ENCODE measurements at places on chromosomes 6 and 20.
A peak's percentile ranks its signal among the peaks of the same experiment; 100 is the strongest.

DNA sequence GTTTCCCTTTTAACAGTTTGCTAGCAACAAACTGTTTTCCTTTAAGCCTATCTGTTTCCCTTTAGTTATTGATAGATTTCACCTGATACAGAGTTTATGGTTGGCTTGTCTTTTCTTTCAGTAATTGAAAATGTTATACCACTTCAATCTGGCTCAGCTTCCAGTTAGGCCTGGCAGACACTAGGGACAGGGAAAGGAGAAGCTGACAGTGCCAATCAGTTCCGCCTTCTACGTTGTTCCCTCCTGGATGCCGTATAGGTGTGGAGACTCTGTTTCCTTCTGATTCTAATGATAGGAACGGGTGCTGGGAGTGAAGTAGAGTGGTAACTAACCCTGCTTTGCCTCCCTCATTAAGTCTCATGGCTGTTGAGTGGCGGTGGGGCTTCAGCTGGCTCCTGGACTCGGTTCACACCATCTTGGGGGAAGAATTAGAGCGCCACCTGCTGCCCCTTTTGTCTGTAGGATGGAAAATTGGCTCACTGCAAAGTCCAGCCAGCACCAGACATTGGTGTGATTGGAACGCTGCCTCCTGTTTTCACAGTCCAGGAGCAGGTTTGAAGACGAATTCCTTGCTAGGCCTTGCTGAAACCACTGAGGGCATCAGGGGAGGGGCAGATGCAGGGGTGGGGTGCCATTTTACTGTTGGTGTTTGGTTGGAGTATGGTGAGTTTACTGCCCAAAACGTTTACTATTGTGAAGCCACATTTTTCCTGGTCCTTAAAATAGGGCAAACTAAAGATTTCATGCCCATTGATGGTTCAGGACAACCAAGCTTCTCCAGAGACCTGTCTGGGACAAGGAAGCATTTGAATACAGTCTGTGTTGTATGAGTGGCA, 1729.5 kb downstream of the GRIK2 start:
- DNase-seq: peak; percentile 12

GRCh38 chr6:113281431-113281830, 575.7 kb upstream of the MARCKS start:
- no peak for DNase-seq

- no peak for DNase-seq
These were observed 295.4 kb downstream of the TFAP2C start for GRCh38 chr20:56924292-56925081.

- no peak for DNase-seq
These were observed 169.3 kb upstream of the RIN2 start for GRCh38 chr20:19588732-19589131.

DNA sequence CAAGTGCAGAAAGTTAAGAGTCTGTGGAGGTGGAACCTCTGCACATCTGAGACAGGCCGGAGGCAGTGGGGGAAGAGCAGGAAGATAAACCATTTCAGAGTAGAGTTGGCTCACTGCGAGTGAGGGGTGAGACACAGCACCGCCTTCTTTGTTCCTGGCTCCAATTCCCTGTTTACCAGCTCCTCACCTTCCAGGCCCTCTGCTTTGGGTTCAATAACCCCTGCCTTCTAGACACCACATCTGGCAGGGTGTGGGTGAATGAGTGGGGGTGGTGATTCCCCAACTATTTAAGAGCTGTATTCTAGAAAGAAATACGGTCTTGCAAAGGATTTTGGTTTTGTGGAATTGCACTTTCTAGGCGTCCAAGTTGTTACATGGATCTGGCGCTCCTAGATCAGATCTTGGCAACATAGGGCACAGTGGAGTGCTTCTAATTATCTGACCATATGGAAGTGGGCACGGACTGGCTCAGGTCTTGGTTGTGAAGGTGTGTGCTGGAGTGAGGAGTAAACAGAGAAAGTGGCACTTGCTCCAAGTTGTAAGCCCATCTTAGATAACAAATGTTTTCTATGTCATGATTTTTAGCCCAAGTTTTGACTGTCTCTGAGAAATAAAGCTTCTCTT, 141.6 kb upstream of the NRN1 start:
- no peak for DNase-seq

GRCh38 chr6:35505999-35506412, 6.7 kb downstream of the TULP1 start:
- no peak for DNase-seq

GRCh38 chr6:138263963-138264362, 45.7 kb upstream of the PBOV1 start:
- no peak for DNase-seq

DNA sequence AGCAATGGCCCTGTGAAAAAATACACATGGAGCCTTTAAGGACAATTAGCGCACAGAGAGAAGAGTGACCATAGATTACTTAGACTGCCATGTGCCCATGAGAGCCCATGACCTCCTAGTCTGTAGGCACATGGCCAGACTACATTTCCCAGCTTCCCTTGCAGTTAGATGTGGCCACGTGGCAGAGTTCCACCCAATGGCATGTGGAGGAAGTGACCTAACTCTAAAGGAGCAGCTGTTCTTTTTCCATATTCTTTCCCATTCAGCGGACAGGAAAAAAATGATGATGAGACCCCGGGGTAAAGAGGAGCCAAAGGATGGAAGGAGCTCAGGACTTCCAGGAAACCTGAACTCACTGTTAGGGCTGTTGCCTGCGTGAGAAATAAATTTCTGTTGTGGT, 116.6 kb downstream of the CBLN4 start:
- no peak for DNase-seq

DNA sequence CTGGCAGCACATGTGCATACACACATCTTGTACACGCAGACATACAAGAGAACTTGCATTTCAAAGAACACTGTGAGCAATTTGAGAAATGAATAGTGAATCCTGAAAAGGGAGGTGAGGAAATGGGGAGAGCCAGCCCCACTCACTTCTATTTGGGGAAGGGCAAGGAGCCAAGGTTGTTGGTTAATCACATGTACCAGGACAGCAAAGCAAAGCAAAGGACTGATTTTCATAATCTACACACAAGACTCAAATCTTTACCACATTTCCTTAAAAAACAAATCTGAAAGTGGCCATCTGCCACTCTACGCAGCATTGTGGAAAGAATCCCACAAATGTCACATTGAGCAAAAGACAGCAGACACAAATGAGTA, 35.0 kb upstream of the KIF16B start:
- no peak for DNase-seq

DNA sequence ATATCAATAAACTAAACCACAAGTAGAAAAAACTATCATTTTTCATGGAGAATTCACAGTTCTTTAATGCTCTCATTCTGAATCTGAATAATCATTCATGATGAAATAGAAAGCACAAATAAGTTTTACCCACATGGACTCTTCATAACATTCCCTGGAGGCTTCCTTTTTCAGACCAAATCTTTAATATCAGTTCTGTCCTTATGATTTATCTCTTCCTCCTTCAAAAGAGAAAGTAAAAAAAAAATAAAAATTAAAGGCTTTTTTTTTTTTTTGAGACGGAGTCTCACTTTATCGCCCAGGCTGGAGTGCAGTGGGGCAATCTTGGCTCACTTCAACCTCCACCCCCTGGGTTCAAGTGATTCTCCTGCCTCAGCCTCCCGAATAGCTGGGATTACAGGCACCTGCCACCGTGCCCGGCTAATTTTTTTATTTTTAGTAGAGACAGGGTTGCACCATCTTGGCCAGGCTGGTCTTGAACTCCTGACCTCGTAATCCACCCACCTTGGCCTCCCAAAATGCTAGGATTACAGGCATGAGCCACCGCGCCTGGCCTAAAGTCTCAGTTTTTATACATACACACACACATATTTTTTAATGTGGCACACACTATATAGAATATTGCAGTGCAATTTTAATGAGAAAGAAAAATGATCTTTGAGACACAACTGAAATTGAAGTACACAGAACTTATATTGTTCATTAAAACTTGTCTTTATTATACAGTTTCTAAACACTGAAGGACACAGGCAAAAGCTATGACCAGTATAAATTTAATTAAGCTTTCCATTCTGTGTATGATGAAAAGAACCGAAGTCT, 31.9 kb upstream of the ZNF217 start:
- DNase-seq: no peak

DNA sequence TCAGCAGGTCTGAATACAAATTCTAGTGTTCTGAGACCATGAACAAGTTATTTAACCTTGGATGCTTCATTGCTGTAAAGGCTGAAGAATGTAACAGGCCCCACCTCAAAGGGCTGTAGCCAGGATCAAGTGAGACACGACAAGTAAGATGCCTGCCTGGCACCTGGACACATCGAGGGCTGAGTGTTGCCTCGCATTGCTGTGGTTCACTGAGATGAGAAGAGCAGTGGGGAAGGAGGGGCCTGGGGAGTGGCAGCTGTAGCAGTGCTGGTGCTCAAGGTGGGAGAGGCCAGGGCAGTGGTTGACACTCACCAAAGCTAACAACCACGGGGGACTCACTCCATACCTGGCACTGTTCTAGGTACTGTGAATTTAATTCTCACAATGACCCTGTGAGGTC, 187.8 kb downstream of the KIF16B start:
- DNase-seq: no peak

DNA sequence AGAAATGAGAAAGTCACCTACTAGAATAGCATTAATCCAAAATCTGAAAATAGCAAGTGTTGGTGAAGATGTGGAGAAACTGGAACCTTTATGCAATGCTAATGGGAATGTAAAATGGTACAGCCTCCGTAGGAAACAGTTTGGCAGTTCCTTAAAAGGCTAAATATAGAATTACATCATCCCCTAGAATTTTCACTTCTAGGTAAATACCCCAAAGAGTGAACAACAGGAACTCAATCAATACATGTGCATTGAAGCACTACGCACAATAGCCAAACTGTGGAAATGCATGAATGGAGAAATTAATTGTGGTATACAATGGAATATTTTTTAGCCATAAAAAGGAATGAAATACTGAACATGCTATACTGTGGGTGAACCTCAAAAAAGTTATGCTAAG, 982.0 kb upstream of the FLRT3 start:
- no peak for DNase-seq

GRCh38 chr6:133062077-133062476, 179.1 kb upstream of the EYA4 start:
- DNase-seq: peak; percentile 25

DNA sequence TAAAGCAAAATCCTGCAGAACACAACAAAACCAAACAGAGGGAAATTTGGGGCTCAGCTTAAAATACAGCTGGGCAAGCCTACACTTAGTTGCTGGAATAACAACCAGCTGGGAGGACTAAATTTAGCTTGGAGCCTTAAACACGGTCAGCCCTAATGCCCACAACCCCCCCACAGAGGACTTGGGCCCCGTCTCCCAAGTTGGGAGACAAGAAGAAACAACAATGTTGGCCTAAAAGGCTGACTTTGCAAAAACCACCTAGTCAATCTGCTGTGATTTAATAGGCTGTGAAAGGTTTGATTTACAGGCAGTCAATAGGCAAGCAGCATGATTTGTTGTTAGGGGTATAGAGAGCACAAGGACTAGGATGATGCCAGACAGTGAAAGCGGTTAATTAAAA, 40.3 kb upstream of the ARMC2 start:
- no peak for DNase-seq

DNA sequence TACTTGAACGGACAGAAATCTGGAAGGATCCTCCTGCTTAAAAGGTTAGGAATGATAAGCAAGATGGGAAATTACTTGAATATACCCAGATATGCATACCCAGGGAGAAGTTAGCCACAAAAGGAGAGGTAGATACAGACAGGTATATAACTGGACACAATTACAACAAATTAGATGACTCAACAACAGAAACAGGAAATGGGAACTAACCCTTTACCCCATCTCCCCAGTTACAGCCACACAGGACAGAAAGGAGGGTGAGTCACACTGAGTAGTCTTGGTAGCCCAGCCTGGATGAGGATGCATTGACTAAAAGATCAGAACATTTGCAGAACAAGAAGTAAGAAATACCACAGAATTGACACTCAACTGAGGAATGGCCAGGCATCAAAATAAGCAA, 61.2 kb downstream of the C6orf52 start:
- DNase-seq: peak; percentile 47

- DNase-seq: peak; percentile 39
These were observed 40.6 kb downstream of the DTD1 start for GRCh38 chr20:18628330-18628920.

GRCh38 chr6:25927756-25928216, 2.7 kb downstream of the SLC17A2 start:
- peak; percentile 11 for DNase-seq

GRCh38 chr6:153357391-153357790, 226.3 kb upstream of the RGS17 start:
- DNase-seq: no peak

DNA sequence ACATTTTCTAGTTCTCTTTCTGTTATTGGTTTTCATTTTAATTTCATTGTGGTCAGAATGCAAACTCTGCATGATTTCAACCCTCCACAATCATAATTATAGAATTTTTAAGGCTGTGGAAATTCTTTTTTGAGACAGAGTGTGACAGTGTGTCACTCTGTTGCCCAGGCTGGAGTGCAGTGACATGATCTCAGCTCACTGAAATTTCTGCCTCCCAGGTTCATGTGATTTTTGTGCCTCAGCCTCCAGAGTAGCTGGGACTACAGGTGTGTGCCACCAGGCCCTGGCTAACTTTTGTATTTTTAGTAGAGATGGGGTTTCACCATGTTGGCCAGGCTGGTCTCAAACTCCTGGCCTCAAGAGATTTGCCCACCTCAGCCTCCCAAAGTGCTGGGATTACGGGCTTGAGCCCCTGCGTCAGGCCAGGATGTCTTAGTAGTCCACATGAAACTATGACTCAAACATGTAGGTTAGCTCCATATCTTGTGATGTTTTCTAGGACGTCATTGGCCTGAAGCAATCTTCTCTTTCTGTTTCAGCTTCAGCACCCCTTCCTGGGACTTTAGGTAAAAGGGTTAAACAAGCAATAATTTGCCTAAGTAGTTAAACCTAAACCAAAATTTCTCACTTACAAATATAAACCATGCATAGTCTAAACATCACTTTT, 47.4 kb upstream of the SAMD3 start:
- DNase-seq: no peak

DNA sequence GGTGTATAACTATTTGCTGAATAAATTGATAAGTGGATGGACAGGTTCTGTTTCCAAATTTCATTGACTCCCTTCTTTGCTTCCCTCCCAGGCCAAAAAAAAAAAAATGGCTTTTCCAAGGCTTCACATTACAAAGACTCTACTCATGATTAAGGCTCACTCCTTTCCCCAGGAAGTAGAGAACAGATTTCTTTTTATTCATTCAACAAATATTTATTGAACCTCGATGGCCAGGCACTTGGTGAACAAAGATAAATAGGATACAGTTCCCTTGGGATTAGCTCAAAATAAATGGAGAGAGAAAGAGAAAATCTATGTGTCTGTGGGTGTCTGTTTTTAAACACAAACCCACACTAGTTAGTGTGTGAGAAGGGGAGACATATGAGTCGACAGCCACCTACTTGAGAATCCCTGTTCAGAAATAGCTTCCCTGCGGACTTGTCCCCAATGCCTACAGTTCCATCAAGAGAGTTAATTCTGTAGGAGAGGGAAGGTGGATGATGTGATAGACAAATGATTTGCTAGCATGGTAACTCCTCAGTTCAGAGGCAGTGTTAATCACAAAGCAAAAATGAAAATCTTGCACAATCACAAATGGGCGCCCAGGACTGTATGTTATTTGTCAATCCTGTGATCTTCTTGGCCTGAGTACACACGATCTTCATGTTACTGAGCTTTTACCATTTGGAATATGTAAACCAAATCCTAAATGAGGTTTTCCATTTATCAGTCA, 20.3 kb downstream of the TRAF3IP2 start:
- peak; percentile 41 for DNase-seq
